ENCODE measurements at places on chromosomes 2 and 18.

- DNase-seq = no peak
These were observed 151.5 kb downstream of the UPP2 start for GRCh38 chr2:158253170-158253569.

GRCh38 chr18:31206071-31206470 is 43.4 kb upstream of the DSC1 start:
- no peak for DNase-seq

DNA sequence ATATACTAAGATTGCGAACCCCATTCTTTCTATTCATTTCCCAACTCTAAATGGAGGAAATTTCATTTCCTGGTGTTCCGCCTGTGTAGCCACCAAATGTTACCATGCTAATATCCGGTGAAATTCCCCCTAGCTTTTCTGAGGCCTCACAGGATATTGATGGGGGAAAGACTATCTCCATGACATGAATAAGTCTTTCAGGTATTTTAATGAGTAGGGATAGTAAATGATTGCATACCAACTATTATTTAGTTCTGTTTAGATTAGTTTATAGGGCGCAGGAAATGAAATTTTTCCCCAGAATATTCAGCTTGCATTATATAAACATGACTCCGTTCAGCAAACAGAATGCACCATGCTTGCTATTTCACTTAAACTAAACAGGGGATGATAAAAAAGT is 55.4 kb downstream of the COL5A2 start:
- no peak for DNase-seq

- no peak for DNase-seq
These were observed 736 bp downstream of the ZSCAN30 start for GRCh38 chr18:35289293-35289692.

DNA sequence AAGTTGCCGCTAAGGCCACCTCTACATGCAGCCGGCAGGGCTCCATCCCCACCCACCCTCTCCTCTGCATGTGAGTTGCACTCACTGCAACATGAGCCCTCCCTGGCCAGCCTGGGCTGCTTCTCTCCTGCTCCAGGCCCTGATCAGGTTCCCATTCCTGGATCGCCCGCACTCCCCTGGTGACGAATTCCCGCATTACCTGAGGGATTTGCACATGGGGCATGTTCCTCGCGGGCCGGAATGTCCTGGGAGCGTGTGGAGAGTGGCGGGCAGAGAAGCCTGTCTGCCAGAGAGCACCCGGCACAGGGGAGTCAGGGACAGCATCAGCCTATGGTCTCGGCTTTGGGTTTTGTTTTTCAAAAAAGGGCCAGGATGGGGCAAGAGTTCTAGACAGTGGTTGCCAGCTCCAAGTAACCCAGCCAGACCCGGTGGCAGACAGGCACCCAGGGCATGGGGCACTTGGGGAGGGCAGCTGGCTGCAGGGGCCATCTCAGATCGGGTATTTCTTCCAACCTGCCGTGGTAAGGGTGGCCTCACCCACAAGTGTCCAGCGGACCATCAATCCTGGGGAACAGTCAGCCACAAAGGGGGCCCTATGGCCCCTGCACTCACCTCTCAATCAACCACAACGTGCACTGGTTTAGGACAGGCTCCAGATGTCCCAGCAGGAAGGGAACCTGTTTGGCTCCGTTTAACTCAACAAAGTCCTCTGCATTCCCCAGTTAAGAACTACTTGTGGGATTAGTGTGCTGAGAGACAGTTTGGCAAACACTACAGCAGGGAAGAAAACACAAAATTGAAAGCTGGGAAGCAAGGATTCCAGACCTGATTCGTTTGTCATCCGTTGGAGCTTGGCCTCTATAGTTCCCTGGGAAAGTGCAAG is 187.7 kb downstream of the SMAD7 start:
- DNase-seq = no peak
